ENCODE measurements at places on chromosomes 3 and 15.
A peak's percentile ranks its signal among the peaks of the same experiment; 100 is the strongest.

- no peak for DNase-seq
Measured at GRCh38 chr3:57127891-57128518, 37.1 kb downstream of the IL17RD start.

GRCh38 chr15:75109736-75110130 is 86.3 kb downstream of the PPCDC start:
- no peak for DNase-seq

- no peak for DNase-seq
Measured at GRCh38 chr15:62054979-62055378, 5.3 kb downstream of the VPS13C start.

- no peak for DNase-seq
Measured at GRCh38 chr3:146577662-146578061, 27.5 kb downstream of the PLSCR5 start.

DNA sequence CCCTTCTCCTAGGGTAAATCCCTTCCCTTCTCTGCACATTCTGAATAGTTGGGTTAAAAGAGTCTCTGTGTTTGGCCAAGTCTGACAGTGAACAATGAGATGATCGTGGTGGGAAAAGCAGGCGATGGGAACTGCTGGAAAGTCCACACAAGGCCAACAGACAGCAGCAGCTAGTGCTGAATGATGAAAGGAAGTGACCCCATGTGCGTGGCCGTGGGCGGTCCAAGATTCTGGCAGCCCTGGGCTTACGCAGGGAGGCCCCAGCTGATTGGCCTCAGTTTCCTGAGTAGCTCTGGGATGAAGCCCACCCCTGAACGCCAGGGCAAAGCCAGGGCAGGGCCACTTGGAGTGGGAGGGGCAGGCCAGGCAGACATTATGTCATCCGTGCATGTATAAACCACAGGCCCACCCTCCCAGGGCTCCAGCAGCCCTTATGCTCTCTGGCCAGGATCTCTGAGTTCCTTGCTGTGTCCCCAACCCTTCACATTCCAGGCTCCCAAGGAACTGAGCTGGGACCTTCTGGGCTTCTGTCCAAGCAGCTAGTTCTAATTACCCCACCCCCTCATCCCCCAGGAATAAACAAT is 57.8 kb downstream of the CDC25A start:
- DNase-seq = peak; percentile 32

DNA sequence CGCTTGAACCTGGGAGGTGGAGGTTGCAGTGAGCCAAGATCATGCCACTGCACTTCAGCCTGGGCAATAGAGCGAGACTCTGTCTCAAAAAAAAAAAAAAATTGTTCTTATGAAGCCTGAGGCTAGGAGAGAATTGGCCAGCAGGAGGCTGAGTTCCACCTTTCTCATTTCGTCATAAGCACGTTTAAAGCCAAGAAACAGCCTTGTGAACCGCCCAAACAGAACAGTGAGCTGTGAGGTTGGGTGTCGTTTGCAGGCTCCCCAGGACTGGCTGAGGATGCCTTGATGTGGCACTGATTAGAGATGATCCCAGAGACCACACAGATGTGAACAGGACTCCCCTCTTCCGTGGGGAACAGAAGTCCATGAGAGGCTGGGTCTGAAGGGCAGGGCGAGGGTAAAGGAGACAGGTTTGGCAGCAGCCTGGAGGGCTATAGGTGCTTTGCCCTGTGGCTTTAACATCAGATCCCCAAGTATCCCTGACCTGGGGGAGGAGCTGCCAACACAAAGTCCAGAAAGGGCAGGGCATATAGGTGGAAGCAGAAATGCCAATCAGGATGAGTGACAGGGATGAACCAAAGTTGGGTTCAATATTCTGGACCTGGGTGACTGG is 52.9 kb downstream of the CLEC3B start:
- no peak for DNase-seq

GRCh38 chr15:101535170-101535902 is 45.8 kb upstream of the PCSK6 start:
- no peak for DNase-seq

DNA sequence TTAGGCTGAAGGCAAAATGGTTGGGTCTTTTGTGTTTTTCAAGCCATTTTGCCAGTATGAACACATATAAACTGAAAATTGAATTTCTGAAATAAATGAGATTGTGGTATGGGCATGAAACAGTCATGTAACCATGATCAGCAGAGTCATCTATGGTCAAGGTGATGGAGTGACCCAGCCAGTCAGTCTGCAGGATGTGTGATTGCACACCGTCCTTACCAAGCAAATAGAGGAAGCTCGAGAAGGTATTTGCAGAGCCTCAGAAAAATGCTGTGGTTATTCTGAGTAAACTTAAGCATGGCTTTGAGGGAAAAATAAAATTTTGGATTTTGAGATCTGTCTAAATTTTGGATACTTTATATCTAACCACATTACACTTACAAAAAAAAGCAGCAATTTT is 95.9 kb upstream of the RNF7 start:
- no peak for DNase-seq

Data from substantia nigra (tissue), 51 donors.